ENCODE measurements at places on chromosomes 13 and 19.

DNA sequence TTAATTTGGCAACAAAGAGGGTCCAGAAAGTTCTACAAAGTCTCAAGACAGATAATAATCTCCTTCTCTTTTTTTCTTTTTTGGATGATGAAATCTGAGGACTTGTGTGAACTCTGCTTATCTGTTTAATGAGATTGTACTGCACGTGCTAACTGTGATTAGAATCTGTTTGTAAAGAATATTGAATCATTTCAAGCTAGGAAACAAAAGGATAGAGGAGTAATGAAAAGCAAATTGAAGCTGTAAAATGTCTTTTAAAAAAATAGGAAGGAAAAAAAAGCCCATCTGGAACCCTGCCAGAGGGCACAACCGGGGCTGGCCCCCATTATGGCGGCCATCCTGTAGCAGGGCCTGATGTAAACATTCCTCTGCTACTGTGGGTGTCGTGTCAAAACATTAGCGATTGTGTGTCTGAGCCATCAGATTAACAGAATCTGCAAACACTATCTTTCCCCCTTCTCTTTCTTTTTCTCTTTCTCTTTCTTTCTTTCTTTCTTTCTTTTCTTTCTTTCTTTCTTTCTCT lies 83.0 kb downstream of the FLT1 start:
- no peak for DNase-seq

DNA sequence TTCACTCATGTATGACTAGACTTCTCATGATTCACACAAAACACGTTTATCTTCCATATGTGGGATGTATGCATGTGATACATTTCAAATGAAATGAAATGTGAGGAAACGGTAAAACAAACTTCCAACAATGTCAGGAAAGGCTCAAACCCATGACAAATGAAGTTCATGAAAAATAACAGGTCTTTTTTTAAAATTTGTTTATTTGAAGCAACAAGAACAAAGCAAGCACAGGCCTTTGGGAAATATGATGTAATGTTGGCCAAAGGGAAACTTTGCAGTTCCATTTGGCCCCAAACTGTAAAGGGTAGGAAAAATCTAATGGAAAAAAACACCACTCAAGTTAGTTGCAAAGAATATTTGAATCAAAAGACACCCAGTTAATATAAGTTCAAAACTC lies 463.8 kb upstream of the ARGLU1 start:
- DNase-seq = no peak

DNA sequence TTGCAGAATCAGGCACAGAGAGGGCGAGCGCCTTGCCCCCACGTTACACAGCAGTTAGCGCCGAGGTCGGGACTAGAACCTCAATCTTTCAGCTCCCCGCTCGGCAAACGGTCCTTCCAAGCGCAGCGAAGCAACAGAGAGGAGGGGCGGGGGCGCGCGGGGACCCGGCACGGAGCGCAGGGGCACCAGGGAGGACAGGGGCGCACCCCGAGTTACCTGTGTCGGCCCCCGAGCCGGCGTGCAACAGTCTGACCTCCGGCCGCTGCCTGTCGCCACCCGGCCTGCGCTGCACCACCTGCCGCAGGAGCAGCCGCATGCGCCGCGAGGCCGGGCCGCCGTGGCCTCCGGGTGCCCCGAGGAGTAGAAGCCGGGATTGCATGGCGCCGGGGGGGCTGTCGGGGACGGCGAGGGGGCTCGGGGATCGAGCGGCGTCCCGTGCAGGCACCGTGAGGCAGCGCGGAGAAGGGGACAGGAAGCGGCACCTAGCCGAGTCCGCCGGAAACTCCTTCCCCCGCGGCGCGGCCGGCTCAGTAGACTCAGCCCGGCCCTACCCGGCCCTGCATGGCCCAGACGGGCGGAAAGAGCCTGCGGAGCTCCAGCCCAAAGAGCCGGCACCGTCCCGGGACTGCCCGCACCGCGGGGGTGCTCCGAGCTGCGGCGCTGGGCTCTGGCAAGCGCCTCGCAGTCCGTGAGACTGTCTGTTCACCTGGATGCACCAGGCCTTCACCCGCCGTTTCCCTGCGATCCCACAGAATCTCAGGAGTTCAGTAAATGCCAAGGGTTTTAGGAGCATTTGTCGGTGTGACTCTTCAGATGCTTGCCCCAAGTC lies at the start of gene VWA8:
Gene VWA8 (minus strand): TSS at position 473 of the 829 bp plus-strand sequence. CDS start 94 bp downstream, at position 379.
- DNase-seq = peak; percentile 54

DNA sequence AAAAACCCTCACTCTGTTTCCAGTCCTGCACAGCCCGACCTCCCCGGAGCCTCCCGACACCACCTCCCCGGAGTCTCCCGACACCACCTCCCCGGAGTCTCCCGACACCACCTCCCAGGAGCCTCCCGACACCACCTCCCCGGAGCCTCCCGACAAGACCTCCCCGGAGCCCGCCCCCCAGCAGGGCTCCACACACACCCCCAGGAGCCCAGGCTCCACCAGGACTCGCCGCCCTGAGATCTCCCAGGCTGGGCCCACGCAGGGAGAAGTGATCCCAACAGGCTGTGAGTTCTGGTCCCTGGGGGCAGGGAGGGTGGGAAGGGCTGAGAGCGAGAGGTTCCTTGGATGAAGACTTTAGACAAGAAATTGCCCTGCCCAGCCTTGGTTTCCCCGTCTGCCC lies 5.4 kb downstream of the MADCAM1 start:
- DNase-seq = no peak
